ENCODE measurements at places on chromosomes 7 and 10.
A peak's percentile ranks its signal among the peaks of the same experiment; 100 is the strongest.

DNA sequence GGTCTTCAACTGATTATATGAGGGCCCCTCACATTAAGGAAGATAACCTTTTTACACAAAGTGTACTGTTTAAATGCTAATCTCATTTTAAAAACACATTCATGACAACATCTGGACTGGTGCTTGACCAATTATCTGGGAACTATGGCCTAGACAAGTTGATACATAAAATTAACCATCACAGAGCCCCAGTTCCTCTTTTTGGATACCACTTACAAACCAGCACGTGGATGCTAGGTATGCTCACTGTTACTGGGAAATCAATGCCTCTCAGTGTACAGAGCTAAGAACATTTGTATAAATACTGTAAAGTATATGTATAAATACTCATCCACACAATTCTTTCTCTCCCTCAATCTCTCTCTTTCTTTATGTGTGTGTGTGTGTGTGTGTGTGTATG, 1217.8 kb upstream of the LRRTM3 start:
- DNase-seq: no peak

DNA sequence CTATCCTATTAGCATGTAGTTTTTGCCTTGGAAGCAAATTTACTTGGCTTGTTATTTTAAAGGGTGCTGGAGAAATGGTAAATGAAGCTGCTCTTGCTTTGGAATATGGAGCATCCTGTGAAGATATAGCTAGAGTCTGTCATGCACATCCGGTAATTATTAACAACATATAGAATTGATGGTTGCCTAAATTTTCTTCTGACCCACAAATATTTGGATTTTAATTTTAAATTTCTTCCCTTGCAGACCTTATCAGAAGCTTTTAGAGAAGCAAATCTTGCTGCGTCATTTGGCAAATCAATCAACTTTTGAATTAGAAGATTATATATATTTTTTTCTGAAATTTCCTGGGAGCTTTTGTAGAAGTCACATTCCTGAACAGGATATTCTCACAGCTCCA, 28.0 kb downstream of the DLD start:
- DNase-seq: no peak

DNA sequence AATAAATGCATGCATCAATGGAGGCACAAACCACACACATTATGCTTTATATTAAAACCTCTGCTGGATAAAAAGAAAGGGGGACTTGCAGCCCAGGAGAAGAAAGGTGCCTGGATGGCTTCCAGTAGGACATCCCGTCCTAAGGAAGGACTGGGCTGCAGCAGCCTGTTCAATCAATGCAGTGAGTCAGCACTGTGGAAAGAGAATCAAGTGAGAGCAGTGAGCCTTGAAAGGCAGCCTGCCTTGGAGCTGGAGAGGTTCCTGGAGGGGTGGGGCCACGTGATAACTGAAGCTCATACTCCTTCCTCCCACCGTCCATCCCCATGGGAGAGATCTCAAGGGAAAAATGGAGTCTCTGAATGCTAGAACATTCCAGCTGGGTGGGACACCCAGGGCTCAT, 501.2 kb downstream of the ADRA2A start:
- peak; percentile 53 for DNase-seq

DNA sequence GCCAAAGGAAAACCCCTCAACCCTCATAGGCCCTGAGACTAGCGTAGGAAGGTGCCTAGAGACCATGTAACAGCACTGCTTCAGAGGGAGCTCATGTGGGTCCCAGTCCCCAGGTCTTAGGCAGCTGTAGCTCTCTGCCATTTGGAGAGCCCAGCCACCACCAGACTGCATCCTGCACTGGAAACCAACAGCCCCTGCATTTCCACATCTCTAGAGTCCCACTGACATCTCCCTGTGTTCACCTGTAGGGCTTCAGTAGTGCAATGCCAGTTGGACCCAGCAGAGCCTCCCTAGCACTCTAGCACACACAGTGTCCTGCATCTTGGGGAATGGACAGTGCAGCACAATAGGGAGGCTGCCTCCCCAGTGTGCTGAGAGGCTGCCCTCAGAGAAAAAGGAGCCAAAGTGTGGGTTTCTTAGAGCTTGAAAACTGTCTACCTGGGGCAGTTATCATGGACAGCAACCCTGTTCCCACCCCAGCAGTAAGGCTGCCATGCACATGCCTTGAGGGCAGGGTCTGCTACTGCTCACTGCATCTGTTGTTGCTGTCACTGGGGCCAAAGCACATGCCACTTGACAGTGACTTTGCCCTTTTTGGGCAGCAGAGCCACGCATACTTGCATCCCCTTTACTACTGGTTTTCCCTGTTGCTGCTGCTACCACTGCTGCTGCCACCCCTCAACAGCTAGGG, 46.7 kb upstream of the ANTXRL start:
- DNase-seq: no peak

DNA sequence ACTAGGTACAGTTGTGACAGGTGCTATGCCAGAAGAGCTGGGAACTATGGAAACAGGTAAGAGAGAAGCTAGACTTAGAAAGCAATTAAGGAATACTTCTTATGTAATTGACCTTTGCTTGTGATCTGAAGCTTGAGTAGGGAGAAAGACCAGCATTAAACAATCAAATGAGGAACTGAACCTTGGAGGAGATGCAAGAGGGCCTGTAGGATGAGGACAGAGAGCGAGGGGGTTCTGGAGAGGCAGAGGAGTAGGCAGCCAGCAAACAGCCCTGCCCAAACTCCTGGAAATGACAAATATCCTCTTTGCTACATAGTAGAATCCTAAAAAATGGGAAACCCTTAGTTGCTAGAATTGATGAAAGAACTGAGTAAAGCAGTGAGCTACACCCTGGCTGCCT, 41.6 kb upstream of the FAM204A start:
- DNase-seq: no peak

- no peak for DNase-seq
These were observed 4.3 kb downstream of the LRRC20 start for GRCh38 chr10:70378122-70378521.

GRCh38 chr10:11530806-11531205, 80.6 kb downstream of the USP6NL start:
- no peak for DNase-seq

GRCh38 chr7:94393246-94394108, 1.2 kb upstream of the COL1A2 start:
- no peak for DNase-seq

DNA sequence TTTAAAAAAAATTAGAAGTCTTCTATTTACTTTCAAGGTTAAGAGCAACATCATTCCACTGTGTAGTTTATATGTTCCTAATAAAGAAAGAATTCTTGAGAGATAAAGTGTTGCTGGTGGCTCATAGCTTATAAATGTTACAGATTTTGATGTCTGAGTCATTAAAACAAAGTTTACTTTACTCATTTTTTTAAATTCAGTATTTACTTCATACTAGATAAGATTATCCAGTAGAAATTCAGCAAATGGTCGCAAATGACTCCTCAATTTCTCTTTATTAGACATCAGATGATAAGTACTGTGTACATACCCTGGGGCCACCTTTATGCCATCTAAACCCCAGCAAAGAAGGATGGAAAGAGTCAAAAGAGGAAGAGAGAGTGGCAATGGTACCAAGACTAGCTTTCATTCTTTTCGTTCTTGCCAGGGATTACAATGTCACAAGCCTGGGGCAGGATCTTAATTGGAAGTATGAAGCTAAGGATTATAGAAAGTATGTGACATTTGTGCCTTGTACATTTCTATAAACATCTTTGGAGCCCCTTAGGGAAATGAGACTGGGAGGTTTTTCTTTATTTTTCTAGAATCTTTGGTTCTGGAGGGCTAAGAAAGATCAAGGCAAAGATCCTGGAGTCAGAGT, 206.1 kb downstream of the CHRM2 start:
- DNase-seq: no peak

DNA sequence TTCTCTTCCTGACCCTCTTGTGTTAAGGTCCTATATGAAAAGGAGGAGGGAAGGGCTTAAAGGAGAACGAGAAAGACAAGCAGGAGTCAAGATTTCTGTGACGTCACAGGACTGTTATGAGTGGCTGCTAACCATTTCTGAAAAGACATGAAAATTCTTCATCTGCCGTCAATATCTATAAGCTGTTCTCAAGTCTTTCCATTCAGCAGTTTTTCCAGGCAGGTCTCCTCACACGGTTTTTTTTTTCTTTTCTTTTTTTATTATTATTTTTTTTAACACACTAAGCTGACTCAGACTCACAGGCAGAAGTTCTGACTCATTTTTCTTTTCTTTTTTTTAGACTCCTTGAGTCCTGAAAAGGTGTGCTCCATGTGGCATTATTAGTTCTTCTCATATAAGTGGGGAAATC, 72.0 kb downstream of the DGKI start:
- no peak for DNase-seq

DNA sequence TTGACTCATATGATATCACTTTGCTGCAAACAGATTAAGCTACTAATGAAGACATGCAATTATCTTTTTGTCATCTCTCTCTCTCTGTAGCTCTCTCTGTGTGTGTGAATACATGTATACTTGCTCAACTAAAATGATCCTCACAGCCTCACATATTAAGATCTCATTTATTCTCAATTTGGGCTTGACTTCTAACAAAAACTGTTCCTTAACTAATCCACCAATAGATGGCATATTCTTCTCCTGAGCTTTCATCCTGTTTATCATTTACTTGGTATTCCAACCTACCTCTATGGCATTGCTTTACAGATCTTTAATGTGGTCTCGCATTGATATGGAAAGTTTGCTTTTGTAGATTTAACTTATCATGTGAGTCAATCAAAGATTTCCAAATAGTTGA, 540.4 kb downstream of the CNTNAP2 start:
- DNase-seq: peak; percentile 18

GRCh38 chr7:84219310-84219709, 24.7 kb upstream of the SEMA3A start:
- DNase-seq: no peak

- DNase-seq: peak; percentile 89
These were observed at the start of gene CUEDC2 for GRCh38 chr10:102432162-102432950. TSS of gene CUEDC2 (minus strand) at chr10:102432574. CDS start at chr10:102425188, 7,386 bp downstream.

- no peak for DNase-seq
These were observed 10.2 kb upstream of the SP4 start for GRCh38 chr7:21417647-21418046.

Data from NCI-H446 treated with DMSO at 0.1 percent for 48 hours (cell line).